ENCODE measurements at places on chromosomes 6 and 20. TPM values are rescaled to one million over a fixed set of nuclear protein-coding genes. Genes with fewer than 3 reads are reported as not detected.
A peak's percentile ranks its signal among the peaks of the same experiment; 100 is the strongest.

The IPCEF1 gene
- total RNA-seq = not detected

The CST5 gene
- not detected for total RNA-seq

The ID4 gene
- 3.1 TPM for total RNA-seq

The TNXB gene
- 0.44 TPM for total RNA-seq

The ME1 gene
- 16.3 TPM for total RNA-seq

The PLN gene
- not detected for total RNA-seq

The TSPO2 gene
- total RNA-seq = not detected

The C20orf173 gene
- total RNA-seq = not detected

The EDN1 gene
- 23.2 TPM for total RNA-seq

The XKR7 gene
- not detected for total RNA-seq

The PTCRA gene
- total RNA-seq = not detected

The GSTA1 gene
- total RNA-seq = 2.2 TPM

- no peak for DNase-seq
These were observed 42.2 kb downstream of the PRND start for GRCh38 chr20:4763723-4764510.

DNA sequence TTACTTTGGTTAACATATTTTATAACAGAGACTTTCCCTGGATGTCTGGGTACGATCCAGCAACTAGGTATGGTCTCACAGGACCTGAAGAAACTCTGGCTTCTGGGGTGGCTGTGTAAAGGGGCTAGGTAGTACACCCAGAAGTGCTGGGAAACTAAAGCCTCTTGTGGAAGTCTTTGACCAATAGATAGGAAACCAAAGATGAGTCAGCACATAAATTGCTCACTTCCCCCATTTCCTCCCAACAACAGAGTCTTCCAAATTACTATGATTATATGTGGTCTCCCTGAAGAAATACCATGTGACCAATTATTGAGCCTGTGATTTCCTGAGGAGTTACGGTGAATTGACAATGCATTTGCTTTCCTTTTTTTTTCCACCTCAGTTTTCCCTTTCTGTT is 26.8 kb upstream of the TBX18 start:
- no peak for DNase-seq

GRCh38 chr6:27472182-27472616 is 706 bp downstream of the ZNF184 start:
- DNase-seq = peak; percentile 85

DNA sequence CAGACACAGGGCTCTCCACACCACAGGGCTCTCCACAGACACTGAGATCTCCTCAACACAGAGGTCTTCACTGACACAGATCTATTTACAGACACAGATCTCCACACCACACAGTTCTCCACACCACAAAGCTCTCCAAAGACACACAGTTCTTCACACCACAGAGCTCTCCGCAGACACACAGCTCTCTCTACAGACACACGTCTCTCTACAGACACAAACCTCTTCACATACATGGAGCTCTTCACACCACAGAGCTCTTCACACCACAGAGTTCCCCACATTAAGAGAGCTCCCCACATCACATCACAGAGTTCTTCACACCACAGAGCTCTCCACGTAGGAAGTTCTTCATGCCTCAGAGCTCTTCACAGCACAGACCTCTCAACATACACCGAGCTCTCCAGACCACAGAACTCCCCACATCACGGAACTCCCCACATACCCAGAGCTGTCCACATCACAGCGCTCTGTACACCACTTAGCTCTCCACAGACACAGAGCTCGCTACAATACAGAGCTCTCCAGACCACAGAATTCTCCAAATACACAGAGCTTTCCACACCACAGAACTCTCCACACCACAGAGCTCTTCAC is 53.9 kb downstream of the ERMARD start:
- no peak for DNase-seq

- DNase-seq = no peak
These were observed 401 bp upstream of the PHF3 start for GRCh38 chr6:63635215-63635587.

DNA sequence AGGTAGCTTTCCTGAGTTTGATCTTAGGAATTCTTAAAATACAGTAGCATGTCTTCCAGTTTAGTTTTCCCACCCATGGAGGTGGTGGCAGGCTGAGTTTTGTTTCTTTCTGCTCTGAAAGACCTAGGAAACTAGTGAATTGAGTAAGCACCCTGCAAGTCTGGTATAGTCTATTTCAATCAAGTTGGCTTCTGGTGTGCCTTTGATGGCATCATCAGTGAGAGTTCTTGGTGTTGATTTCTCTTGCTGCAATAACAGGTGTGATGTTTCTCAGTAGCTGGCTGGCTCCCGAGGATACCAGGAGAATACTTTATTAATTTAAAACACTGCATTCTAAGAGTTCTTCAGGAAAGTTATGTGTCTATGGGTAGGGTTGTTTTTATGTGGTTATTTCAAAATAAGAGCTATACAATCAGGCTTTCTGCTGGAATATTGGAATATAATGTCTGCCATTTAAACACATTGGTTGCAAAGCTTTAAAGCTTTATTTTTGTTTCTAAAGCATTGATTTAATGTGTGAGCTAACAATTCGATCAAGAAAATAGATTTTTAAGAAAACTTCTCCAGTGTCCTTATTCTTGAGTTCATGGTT is 19.0 kb downstream of the VAPB start:
- no peak for DNase-seq

DNA sequence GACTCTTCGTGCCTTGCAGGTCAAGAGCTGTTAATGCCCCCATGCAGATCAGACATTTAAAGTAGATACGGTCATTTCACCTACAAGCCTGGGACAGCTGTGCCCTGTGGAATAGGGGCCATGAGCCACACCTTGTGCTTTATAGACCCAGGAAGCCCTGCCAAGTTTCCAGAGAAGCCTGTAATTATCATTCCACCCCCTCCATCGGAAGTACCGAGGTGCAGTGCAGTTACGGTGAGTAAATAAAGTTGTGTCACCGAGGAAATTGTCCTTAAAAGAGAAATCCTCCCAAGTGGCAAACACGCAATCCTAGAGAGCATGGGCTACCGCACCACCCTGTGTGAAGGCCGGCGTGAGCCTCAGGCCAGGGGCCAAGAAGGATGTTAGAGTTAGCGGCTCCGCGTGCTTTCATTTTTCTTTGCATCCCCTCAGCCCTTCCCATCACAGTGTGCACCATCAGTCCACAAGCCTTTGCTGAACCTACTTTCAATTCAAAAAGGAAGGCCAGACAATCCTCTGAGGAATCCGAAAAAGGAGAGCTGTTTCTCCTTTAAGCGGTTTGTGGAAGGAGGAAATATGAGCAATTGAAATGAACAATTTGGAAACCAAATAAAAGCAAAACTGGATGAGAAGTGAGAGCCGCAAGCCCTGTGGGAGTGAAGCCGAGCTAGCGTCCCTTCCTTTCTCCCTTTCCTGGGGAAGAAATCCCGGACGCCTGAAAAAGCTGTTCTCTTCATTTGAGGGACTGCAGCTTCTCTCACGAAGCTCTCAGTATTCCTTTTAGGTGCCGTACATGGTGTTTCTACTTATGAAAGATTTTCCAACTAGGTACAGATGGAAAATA is 183.3 kb upstream of the PDE10A start:
- peak; percentile 36 for DNase-seq

GRCh38 chr20:31838646-31839292 is 6.6 kb downstream of the FOXS1 start:
- no peak for DNase-seq

- DNase-seq = no peak
These were observed 32.0 kb upstream of the POPDC3 start for GRCh38 chr6:105211831-105212230.

GRCh38 chr6:132236744-132237143 is 164.5 kb downstream of the MOXD1 start:
- DNase-seq = peak; percentile 47

DNA sequence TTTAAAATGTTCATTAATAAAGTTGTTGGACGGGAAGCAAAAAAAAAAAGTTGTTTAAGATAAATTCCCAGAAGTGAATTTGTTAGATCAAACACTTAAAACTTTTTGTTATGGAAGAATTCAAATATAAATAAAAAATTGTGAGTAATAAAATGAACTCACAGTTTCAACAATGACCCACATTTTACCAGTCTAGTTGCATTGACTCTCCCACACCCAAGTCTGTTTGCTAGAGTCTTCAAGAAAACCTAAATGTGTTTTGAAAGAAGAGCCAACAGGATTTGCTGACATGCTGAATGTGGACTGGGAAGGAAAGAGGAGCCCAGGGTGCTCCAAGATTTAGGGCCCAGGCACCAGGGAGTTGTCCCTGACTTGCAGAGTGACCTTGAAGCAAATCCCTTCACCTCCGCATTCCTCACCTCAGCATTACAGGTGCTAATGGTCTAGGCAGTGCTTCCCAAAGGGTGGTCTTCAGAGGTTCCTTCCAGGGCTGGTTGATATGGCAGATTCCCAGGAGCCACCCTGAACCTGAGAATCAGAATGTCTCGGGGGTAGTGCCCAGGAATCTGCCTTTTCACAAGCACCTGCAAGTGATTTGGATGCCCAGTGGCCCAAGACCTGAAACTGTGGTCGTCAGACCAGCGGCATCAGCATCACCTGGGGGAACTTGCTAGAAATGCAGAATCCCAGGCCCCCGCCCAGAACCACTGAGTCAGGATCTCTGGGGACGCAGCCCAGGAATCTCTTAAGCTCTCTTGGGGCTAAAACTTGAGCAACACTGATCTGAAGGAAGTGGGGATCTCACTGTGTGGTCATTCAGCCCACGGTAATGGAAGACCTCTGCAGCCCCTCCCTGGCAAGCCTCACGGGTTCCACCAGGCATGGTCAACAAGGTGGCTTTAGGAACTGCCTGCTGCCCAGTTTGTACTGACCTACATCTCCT is 31.1 kb downstream of the POFUT1 start:
- DNase-seq = no peak

DNA sequence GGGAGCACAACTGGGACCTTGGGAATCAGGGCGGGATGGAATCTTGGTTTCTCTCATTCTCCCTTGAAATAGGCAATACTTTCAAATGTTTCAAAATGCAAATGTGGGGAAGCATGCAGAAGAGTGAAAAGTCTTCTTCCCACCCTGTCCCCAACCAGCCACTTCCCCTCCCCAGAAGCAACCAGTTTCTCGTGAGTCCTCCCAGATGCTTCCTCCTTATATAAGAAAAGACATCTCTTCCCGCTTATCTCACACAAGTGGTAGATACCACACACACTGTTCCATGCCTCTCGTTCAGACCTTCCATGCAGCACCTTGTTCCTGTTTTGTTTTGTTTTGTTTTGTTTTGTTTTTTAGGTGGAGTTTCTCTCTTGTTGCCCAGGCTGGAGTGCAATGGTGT is 25.1 kb downstream of the HCK start:
- DNase-seq = no peak

DNA sequence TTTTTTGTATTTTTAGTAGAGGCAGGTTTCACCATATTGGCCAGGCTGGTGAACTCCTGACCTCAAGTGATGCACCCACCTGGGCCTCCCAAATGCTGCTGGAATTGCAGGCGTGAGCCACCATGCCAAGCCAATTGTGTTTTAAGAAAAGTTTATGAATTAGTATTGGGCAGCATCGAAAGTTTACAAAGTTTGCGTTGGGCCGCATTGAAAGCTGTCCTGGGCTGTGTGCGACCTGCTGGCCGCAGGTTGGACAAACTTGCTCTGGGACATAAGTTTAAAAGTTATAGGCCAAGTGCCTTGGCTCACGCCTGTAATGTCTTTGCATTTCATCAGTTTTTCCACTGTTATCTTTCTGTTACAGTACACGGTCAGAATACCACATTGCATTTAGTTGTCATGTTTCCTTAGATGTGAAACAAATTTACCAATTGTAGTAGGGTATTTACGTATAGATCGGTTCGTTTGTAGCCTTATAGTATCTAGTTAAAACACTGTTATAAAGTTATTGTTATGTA is 39.5 kb downstream of the ASXL1 start:
- DNase-seq = no peak

DNA sequence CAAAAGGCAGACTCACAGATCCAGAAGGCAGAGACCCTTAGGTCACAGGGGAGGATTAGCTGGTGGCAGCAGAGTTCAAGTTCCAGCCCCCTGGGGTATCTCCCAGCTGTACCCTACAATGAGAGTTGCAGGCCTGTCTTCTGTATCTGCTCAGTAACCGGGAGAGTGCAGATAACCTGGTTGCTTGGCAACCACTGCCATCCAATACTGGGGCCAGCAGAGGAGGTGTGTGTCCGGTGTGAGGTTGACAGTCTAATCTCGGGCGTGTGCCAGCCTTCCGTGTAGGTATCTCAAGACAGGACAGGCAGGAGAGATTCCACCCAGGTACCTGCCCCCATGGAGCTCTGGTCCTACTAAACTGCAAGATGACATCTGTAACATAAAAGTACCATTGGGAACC is 56.6 kb upstream of the TBC1D7 start:
- no peak for DNase-seq

- DNase-seq = no peak
These were observed 364.5 kb downstream of the ZFAND3 start for GRCh38 chr6:38183856-38184584.

DNA sequence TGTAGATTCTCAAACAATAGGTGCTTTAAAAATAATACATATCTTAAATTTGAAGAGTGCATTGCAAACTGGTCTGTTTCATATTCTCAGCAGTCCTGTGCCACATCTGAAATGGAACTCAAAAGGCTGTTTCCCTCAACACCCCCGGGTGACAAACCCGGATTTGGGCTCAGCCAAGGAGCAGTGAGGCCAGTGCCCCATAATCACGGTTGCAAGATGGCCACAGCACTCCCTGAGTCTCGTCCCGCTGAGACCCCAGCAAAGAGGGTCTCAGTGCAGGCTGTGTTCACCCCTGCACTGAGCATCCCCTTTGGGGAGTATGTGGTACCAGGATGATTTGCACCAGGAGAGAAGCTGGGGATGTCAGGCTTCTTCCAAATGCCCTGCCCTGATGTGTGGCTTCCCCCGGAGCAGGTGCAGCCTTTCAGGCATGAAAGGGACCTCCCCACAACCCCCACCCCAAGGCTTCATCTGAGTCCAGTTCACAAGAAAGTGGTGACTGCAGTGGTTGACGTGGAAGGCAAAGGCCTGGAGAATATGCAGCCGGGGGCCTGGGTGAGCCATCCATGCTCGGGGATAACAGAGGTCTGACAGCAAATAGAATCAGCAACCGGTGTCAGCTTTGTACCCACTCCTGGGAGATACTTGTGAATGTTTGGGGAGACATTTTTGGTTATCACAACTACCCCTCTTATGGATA is 202.9 kb downstream of the SYNDIG1 start:
- no peak for DNase-seq

GRCh38 chr20:46139908-46140482 is 21.9 kb downstream of the CD40 start:
- no peak for DNase-seq

GRCh38 chr20:62822788-62823651 is 6.2 kb downstream of the COL9A3 start:
- DNase-seq = no peak

- no peak for DNase-seq
These were observed 622.4 kb upstream of the FLRT3 start for GRCh38 chr20:14959506-14960475.

- DNase-seq = peak; percentile 65
These were observed 42.4 kb upstream of the ADGRF4 start for GRCh38 chr6:47655719-47656595.

- no peak for DNase-seq
These were observed 52.5 kb downstream of the BCAS1 start for GRCh38 chr20:54017846-54018245.

Data from MG63 (cell line).